Breast epithelium (tissue), 4 donors: ENCODE measurements at places on chromosomes 7 and 10. TPM values are rescaled to one million over a fixed set of nuclear protein-coding genes. Genes with fewer than 3 reads are reported as not detected.

EPO gene
- not detected for total RNA-seq

CYP26C1 gene
- 0.16 TPM for total RNA-seq

GPR141 gene
- 0.64 TPM for total RNA-seq

ECHDC3 gene
- 256 TPM for total RNA-seq

PIP gene
- total RNA-seq = 1,201 TPM

FGFR2 gene
- 62.8 TPM for total RNA-seq

NODAL gene
- not detected for total RNA-seq

PLXNA4 gene
- 32.5 TPM for total RNA-seq

ZNF277 gene
- total RNA-seq = 38.3 TPM

PHYHIPL gene
- total RNA-seq = 0.44 TPM

IL15RA gene
- total RNA-seq = 15.1 TPM

FAM25C gene
- total RNA-seq = not detected

TNKS2 gene
- 48.2 TPM for total RNA-seq

AKR1E2 gene
- total RNA-seq = 12.1 TPM

DLX6 gene
- under 0.01 TPM for total RNA-seq

PALD1 gene
- 7.5 TPM for total RNA-seq

ZC3HAV1L gene
- 12.5 TPM for total RNA-seq

TAS2R41 gene
- total RNA-seq = not detected

POLR2J gene
- 22.3 TPM for total RNA-seq

DKK1 gene
- 3.3 TPM for total RNA-seq

SPDYE16 gene
- not detected for total RNA-seq

CCDC146 gene
- total RNA-seq = 15.5 TPM

SUGCT gene
- 4.5 TPM for total RNA-seq

NUP42 gene
- 46.4 TPM for total RNA-seq

OPALIN gene
- not detected for total RNA-seq

INTS15 gene
- total RNA-seq = 22.9 TPM

AOC1 gene
- not detected for total RNA-seq

HHEX gene
- 5.6 TPM for total RNA-seq
